Gastrocnemius medialis (tissue), 4 donors: ENCODE measurements at places on chromosomes 3 and 15. TPM values are rescaled to one million over a fixed set of nuclear protein-coding genes. Genes with fewer than 3 reads are reported as not detected.

Gene SAMD7
- not detected for total RNA-seq

Gene LMAN1L
- not detected for total RNA-seq

DNA sequence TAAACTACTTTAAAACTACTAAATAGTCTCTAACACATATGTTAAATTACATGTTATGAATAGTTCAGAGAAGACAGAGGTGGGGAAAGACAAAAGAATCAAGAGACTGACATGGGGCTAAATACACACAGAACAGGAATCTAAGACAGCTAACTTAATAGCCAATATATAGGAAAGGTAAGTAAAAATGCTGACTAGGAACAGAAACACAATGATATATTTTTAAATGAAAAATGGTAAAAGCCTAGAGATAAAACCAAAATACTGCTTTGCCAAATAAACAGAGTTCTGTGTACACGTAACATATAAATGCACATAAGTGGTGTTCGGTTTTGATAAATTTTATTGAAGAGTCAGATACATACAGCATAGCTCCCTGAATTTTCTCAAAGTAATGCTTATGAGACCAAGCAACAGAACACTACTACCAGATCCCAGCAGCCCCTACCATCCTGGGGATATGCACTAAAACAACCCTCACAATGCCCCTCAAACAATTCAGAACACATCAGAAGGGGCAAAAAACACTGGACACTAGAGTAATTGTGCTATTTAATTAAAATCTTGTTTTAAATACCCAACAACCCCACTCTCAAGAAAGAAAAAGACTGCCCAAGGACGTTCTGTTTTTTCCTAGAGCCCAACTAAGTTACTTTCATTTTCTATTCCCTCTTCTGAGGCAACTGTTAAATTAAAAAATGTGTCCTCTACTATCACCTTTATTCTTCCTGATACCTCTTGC, 121.1 kb downstream of the ADAM10 start:
- H3K27ac ChIP-seq = peak overlapping the region; percentile 55
- no peak for DNase-seq
- peaks cover 28% of the 10 kb centered on the region for H3K4me1 ChIP-seq
- peak overlapping the region; percentile 21 for H3K4me3 ChIP-seq
- no peaks in the 10 kb centered on the region for H3K27me3 ChIP-seq

DNA sequence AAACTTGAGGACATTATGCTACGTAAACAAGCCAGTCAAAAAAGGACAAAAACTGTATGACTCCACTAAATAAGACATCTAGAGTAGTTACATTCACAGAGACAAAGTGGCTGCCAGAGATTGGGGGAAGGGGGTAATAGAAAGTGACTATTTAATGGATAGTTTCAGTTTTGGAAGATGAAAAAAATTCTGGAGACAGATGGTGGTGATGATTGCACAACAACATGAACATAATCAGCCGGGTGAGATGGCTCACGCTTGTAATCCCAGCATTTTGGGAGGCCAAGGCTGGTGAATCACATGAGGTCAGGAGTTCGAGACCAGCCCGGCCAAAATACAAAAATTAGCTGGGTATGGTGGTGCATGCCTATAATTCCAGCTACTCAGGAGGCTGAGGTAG, 40.6 kb downstream of the DPP8 start:
- peaks cover 8% of the 10 kb centered on the region for H3K4me1 ChIP-seq
- H3K27ac ChIP-seq = no peak overlapping the region
- DNase-seq = no peak

DNA sequence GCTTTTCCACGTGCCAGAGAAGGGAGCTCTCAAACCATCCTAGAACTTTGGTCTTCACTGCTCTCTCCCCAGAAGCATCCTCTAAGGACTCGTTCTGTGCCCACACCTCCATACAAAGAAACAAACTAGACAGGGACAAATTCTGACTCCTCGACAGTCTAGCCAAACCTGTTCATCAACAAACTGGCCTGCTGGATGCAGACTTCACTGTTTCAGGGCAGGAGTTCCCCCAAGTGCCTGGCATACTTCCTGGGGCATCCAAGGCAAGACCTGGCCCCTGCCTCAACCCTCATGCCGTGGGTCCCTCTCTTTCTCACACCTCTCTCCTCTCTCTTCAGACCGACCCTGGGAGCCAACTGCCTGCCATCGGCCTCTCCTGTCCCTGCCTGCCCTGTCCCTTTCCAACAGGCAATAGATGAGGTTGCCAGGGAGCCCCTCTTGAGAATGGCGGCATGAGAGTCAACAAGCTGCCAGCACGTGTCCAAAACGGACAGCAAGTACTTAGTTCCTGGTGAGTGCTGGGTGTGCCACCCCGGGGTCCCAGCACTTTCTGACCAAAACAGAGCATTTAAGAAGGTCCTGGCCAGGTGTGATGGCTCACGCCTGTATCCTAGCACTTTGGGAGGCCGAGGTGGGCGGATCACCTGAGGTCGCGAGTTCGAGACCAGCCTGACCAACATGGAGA, 79.1 kb upstream of the HES1 start:
- no peaks in the 10 kb centered on the region for H3K27me3 ChIP-seq
- DNase-seq = no peak
- no peak overlapping the region for H3K27ac ChIP-seq
- H3K4me3 ChIP-seq = no peak overlapping the region
- peaks cover 21% of the 10 kb centered on the region for H3K4me1 ChIP-seq
- H3K36me3 ChIP-seq = no peaks in the 10 kb centered on the region
